ENCODE measurements at places on chromosomes 11 and 22.

GRCh38 chr11:128981254-128981653 lies 38.6 kb upstream of the TP53AIP1 start:
- DNase-seq, result no peak

GRCh38 chr11:122405547-122406341 lies 249.8 kb upstream of the UBASH3B start:
- no peak for DNase-seq

- DNase-seq, result no peak
These were observed 133.7 kb downstream of the RCN1 start for GRCh38 chr11:32224580-32224979.

- DNase-seq, result peak; percentile 88
These were observed at the start of gene TRIM21 for GRCh38 chr11:4393209-4393857. TRIM21 (minus strand) TSS chr11:4393702; CDS start chr11:4390409, 3,293 bp downstream.

DNA sequence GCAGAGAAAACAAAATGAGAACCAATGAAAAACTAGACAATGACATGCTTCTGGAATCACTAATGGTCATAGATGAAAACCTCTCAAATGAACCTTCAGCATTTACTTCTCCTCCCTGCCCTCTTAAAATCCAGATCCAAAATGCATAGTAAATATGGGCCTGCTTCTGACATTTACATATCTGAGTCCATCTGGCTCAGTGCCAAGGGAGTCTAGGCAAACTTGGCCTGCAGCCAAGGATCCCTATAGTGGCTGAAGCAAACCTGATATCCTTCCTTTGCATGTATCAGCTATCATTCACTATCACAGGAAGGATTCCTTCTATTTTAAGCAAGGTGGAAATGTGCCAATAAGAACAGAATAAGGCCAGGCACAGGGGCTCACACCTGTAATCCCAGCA lies 104.8 kb downstream of the C11orf58 start:
- no peak for DNase-seq
